ENCODE measurements at places on chromosomes 6 and 20.

DNA sequence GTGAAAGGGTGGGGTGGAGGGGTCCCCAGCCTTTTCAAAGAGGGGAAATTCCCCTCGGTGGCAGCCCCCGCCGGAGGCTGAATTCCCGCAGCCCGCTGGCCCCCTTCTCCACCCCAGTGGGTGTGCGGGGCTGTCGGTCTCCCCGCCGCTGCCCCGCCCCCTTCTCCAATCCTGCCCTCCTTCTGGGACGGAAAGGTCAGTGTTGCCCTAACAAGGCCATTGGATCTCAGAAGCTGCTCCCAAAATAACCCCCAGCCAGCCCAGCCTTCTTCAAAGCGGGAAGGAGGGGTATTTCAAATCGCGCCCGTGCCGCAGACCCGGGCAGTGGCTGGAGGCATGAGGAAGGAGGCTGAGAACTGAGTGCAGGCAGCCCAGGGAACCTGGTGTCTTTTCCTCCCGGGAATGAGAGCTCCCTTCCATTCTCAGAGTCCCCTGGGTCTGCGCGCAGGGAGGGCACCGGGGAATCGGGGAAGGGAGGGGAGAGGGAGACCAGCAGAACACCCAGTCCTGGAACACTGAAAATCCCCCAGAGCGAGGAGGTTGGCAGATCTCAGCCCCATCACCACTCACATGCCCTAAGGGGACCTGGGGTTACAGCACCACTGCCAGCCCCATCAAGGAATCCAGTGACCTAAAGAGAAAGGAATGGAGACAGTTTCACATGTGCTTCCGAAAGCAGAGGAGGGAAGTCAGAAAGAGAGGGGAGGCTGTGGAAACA is at the start of gene JPH2:
Gene JPH2, minus strand, starts transcription at position 135 of the 718 bp plus-strand sequence. CDS start 483 bp downstream, outside the sequence.
- DNase-seq: no peak

DNA sequence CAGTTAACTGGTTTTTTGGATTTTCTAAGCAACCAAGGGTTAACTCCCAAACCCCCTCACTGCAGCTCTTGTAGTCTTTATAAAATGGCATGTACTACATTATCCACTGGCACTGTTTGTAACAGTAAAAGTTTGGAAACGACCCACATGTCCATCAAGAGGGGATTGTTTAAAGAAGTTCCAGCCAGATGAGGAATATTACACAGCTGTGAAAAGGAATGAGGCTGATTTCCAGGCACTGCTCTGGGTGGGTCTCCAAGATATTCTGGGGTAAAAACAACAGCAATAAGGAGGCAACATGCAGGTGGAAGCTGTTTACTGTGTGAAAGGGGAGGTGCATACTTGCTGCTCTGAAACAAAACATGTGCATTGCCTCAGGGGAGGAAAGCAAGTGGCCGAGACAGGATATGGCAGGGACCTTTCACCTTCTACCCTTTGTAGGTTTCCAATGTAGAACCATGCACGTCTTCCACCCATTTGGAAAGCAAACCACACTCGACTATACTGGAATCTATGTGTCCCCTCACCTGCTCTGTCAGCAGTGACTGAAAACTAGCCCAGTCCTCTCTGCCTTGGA is 51.9 kb downstream of the GRM4 start:
- DNase-seq: no peak

GRCh38 chr20:32115211-32115767 is 5.8 kb downstream of the TM9SF4 start:
- no peak for DNase-seq

DNA sequence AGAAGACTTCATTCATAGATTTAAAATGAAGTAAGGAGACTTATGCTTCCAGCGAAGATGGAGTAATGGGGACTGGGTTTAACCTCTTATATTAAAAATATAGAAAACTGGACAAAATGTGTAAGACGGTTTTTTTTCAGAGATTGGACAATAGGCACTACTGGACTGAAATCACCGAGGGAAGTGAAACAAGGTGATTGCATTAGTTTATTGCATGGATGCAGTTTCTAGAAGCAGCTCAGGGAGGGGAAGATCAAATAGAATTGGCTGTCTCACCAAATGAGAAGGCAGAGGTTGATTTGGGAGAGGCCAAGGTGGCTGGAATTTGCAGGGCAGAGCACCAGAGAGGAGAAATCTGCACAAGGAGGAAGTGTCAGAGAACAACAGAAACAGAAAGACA is 162.6 kb downstream of the DNAH8 start:
- DNase-seq: no peak

DNA sequence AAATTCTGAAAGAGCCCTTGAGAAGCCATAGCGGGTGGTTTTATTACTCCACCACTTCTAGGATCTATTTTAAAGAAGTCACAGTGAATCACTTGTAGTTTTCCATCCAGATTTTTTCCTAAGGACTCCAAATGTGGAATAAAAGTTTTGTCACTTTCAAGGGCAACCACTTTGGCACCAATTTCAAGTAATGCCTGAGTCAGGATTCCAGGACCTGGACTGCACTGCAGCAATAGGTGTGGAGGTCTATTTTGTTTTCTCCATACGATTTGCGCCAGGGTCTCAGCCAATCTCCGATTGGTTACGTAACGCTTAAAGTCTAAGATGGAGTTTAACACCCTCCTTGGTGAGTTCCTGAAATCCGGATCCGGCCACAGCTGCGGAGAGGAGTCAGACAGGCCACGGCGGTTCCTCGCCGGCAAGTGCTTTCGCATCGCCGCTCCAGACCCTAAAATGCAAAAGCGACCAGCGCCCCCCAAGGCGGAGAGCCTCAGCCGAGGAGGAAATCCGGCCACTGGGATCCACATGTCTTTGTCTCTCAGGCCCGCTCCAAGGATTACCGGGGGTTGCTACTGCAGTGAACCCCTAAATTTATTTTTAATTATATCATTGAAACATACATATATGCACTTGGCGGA is 18.6 kb upstream of the PPP1R3G start:
- no peak for DNase-seq

Measured in stimulated activated CD8-positive, alpha-beta memory T cell treated with anti-CD3 and anti-CD28 coated beads, Interleukin-12 subunit alpha, Interleukin-12 subunit beta, amount 100 ng/mL, for 1 hour (primary cell).